Right renal cortex interstitium (tissue), 3 donors: ENCODE measurements at places on chromosomes 16 and 17. TPM values are rescaled to one million over a fixed set of nuclear protein-coding genes. Genes with fewer than 3 reads are reported as not detected.

- no peak for DNase-seq
Observed at GRCh38 chr16:85761861-85762260, 11.0 kb upstream of the C16orf74 start.

EVPLL gene
- 0.64 TPM for polyA plus RNA-seq

ADAMTS18 gene
- 5.4 TPM for polyA plus RNA-seq

TBX21 gene
- 0.17 TPM for polyA plus RNA-seq
